ENCODE measurements at places on chromosomes 2 and 18.
A peak's percentile ranks its signal among the peaks of the same experiment; 100 is the strongest.

- DNase-seq: no peak
Observed at GRCh38 chr18:35060122-35060815, 19.1 kb downstream of the MAPRE2 start.

- DNase-seq: no peak
Observed at GRCh38 chr2:69227716-69228115, 159.3 kb downstream of the GFPT1 start.

DNA sequence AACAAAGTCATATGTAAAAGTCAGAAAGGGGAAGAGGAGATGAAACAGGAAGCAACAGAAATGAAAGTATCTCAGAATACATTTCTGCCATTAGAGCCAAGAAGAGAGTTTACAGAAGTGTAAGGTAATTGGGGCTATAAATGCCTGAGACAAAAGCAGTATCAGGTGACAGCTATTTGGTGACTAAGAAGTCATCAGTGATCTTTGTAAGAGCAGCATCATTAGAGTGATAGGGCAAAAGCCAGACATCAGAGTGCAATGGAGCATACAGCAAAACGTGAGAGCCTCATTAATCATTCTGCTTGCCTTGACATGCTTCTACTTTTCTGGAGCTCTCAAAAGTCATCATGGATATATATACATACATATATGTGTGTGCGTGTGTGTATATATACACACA is 804.7 kb upstream of the PIK3C3 start:
- no peak for DNase-seq

DNA sequence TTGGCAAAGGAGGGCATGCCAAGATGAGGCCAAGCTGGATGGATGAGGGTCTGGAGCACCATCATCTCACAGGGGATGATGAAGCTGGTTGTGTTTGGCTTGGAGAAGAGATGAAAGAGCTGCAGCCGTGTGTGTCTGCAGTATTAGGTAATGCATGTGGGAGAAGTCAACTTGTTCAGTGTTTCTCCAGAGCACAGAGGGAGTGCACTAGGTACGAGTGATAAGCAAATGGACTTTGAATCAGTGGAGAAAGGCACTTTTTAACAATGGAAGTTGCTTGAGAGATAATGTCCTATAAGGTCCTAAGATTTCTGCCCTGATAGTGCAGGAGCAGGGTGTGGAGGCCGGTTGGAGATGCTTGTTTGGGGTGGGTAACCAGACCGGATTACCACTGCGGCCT is 36.0 kb downstream of the SLC14A2 start:
- no peak for DNase-seq

DNA sequence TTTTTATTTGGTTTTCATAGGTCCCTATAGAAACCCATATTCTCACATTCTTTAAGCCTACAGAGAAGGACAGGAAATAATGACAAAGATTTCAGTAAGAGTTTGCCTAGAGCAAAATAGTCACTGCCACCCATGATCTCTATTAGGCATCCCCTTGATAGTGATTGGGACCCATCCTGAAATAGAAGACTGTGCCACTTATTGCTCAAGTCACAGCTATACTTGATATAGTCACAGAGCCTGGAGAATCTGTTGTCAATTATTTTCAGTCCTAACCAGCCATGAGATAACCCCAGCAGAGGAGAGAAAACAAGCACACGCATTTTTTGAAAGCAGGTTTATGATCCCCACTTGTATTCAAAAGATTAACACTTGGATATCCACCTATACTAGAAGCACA is 8.2 kb downstream of the ERBB4 start:
- no peak for DNase-seq

- DNase-seq: no peak
Observed at GRCh38 chr2:183060571-183061231, 17.8 kb upstream of the DUSP19 start.

DNA sequence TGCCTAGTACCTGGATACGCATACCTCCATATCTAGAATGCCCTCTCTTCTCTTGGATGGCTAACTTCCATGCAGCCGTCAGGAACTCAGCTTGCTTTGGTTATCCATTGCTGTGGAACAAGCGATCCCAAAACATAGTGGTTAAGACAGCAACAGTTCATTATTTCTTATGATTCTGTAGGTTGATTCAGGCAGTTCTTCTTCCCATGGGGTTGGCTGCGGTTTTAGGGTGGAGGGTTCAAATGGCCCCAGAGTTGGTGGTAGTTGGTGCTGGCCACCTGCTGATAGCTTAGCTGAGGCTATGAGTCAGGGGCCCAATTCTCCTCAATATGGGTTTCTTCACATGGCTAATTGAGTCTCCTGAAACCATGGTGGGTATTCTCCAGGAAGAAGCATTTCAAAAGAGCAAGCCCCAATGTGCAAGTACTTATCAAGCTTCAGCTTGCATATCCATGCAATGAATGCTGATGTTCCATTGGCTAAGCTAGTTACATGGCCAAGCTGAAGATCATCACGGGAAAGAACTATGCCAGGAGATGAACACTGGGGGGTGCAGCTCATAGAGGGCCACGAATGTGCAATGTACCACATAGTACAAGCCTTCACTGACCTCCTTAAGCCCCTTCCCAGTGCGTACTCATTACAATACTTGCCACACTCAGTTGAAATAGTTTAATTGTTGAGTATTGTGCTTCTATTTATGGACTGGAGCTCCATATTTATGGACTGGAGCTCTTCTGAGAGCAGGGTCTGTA is 10.0 kb upstream of the RHOB start:
- no peak for DNase-seq

DNA sequence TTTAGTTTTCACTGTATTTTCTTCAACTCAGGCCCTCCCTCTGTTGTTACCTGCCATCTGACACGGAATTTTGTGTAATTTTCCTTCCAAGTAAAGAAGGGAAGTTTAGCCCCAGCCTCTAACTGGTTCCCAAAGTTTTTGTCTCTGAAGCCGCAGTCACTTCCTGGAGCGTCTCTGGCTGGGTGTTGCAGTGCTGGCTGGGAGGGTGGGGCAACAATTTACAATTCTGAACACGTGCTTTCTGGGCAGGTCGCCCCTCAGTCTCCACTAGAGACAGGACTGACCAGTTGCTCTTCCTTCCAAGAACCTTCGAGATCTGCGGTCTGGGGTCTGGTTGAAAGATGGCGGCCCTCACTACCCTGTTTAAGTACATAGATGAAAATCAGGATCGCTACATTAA is 3.5 kb downstream of the CNDP2 start:
- no peak for DNase-seq

- DNase-seq: no peak
Observed at GRCh38 chr18:62556397-62556796, 33.6 kb downstream of the ZCCHC2 start.

GRCh38 chr18:37508207-37508606 is 57.4 kb downstream of the CELF4 start:
- DNase-seq: no peak

DNA sequence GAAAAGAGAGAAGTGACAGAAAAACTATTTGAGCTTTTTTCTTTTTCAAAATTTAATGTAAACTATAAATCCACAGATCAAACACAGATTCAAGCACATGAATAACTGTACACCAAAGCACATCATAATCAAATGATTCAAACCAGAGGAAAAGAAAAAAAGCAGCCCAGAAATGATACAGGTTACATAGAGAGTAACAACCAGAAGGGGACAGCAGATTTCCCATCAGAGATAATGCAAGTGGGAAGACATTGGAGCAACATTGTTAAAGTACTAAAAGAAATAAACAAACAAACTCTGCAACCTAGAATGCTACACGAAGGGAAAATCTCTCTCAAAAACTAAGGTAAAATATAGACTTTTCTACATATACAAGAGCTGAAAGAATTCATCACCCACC is 34.5 kb downstream of the CMPK2 start:
- DNase-seq: no peak

GRCh38 chr2:193907561-193907960 is 1712.8 kb upstream of the TMEFF2 start:
- no peak for DNase-seq

DNA sequence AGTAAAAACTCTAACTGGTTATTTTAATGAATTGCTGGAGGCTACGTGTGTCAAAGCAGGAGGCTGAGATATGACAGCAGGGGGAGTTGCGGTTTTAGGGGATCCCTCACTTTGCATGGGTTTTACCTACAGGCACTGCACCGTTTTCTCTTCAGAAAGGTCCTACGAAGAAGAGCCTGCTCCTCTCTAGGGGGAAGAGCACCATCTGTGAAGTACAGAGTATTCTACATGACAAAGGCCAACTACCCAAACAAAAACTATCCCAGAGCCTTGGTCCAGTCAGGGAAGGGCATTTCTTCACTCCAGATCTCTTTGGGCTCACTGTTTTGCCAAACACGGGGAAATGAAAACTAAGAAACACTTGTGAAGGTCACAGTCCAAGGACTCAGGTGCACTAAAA is 696.7 kb upstream of the SOX11 start:
- no peak for DNase-seq

- no peak for DNase-seq
Observed at GRCh38 chr2:98348066-98348561, 1.9 kb downstream of the CNGA3 start.

- DNase-seq: peak; percentile 31
Observed at GRCh38 chr2:181715033-181715630, 34.8 kb upstream of the NEUROD1 start.

DNA sequence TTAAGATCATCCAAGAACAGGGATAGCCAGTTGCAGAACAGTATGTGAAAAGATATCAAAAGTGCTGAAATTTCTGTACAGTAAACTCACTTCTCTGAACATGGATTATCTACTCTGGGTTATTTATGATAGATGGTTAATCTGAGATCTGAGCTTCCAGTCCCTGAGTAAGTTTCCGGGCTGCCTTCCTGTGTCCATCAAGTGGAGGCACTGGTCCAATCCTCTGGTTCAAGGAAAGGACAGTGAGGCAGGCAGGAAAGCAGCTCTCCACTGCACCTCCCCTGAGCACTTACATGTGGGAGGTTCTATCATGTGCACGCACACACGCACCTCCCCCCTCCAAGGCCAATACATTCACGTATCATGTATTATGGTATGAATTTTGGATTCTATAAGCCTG is 32.5 kb downstream of the GPR45 start:
- no peak for DNase-seq

GRCh38 chr18:70127359-70127758 is 78.1 kb downstream of the RTTN start:
- no peak for DNase-seq

- no peak for DNase-seq
Observed at GRCh38 chr2:873651-874580, 76.7 kb upstream of the SNTG2 start.

DNA sequence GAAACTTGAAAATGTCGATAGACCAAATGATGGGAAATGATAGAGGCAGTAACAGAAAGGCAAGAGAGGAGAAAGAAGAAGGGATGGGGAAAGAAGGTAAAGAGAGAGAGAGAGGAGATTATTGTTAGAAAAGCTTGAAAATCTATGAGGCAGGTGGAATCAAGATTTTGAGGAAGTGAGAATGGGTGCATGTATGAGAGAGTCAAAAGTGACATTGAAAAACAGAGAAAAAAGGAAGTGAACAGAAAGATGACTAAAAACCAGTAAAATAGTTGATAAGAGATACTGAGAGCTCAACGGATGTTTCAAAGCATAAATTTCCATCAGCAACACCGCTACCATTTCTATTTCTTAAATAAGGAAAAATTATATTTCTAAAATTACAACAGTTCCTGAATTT is 327.4 kb upstream of the CWC22 start:
- DNase-seq: no peak

GRCh38 chr2:169285531-169286235 is 76.7 kb downstream of the LRP2 start:
- no peak for DNase-seq
